ENCODE measurements at places on chromosomes 11 and 22. TPM values are rescaled to one million over a fixed set of nuclear protein-coding genes. Genes with fewer than 3 reads are reported as not detected.

The OVCH2 gene
- total RNA-seq = not detected

The BTG4 gene
- not detected for total RNA-seq

The KRTAP5-9 gene
- not detected for total RNA-seq

The EMID1 gene
- total RNA-seq = not detected

The AIFM3 gene
- 0.46 TPM for total RNA-seq

All from epithelial cell of umbilical artery (primary cell).